Fibroblast of villous mesenchyme (primary cell): ENCODE measurements at places on chromosomes 2 and 18. TPM values are rescaled to one million over a fixed set of nuclear protein-coding genes. Genes with fewer than 3 reads are reported as not detected.
A peak's percentile ranks its signal among the peaks of the same experiment; 100 is the strongest.

DNA sequence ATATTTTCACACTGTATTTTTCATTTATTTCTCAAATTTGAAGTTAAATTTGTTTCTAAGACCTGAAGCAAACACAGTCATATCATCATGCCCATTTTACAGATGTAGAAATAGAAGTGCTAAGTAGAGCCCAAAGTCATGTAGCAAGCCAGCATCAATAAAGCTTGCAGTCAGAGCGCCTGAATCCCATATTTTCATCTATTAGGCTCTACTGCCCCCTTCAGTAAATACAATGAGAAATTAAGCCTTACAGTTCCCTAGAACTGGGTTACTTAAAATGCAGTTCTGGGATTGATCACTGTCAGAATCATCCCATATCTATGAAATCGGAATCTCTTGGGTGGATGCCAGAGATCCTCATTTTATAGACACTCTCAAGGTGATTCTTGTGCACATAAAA, 419.9 kb downstream of the TGIF1 start:
- DNase-seq: peak; percentile 68

DNA sequence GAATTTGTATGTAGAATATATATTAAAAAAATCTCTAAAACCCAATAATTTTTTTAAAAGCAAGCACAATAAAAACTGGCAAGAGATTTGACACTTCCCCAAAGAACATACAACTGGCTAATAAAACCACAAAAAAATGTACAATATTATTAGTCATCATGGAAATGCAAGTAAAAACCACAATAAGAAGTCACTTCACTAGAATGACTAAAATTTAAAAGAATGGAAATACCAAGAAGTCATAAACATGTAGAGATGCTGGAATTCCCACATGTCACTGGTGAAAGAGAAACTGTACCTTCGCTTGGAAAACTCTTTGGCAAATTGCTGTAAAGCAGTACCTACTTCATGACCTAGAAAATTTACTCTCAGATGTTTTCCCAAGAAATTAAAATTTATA, 43.4 kb upstream of the KYNU start:
- DNase-seq: peak; percentile 33

GRCh38 chr2:153532140-153532539, 53.6 kb upstream of the RPRM start:
- no peak for DNase-seq

DNA sequence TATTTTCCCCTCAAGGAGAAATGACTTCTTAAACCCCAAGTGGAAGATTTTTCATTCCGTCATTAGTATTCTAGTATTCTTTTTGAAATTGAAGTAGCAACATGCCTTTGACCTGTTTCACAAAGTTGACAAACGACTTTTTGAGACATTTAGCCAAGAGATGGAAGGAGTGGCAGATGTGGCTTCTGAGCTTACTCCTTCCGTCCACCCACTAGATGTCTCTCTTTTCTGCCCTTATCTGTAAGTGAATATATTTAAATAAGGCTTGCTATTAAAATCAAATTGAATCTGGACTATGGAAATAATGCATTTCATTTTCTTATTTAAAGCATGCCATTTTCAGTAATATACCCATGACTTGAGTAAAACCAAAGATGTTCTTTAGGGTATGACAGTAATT, 74.1 kb downstream of the ACTR3 start:
- DNase-seq: no peak

- DNase-seq: no peak
Observed at GRCh38 chr2:217152831-217153230, 293.0 kb upstream of the TNP1 start.

DNA sequence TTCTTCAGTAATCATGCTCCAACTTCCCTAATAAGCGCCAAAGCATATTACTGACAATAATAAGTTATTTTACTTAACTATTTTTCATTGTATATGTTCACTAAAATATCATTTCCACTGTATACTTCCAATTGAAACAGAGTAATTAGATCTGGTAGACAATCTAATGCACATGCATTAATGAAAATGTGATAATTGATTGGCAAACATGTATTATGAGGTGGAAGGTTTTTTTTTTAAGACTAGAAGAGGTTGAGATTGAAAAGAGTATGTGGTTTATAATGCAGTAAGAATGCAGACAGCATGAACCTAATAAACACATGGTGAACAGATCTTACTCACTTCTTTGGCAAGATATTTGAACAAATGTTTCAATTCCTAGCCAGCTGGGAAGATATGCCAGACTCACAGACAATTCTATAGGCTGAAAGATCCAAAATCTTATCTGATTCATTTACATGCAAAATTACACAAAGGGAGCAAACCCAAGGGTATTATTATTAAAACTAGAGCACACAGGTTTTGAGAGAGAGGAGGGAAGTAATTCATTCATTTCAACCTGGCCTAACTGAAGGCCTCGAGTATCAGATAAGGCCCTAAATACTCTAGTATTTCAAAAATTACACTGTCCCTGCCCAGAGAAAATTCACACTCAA, 2.8 kb downstream of the NCKAP1 start:
- peak; percentile 77 for DNase-seq

DNA sequence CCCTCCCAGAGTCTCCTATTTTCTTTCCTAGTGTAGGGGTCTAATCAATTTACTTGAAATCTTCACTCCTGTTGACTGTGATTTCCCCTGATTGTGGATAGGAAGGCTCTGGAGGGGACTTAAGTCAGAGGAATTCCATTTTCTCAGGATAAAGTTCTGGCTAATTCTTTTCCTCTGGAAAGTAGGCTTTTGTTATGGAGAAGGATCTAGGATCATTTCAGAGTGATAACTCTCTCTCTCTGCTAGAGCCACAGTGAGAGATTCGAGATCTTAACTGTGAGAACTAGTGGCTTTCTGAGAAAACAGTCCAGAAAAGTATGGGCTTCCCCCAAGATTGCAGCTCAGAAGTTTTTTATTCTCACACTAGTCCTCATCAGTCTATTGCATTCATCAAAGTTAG, 163.9 kb upstream of the TFPI start:
- no peak for DNase-seq

DNA sequence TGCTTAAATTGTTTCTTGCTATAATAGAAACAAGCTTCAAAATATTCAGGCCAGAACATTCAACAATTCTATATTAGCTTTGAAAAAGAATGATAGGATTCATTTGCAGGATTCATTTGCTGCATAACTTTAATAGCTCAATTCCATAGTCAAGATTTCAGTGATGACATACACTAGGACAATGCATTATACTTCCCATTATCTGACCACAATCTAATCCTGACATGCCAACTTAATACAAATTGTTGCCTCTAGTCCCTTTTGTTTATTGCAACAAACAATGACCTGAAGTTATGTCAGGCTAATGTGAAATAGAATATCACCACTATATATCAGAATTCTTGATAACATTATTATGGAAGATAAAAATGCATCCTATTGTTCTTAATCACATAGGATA, 169.4 kb downstream of the DNAH7 start:
- DNase-seq: no peak

DNA sequence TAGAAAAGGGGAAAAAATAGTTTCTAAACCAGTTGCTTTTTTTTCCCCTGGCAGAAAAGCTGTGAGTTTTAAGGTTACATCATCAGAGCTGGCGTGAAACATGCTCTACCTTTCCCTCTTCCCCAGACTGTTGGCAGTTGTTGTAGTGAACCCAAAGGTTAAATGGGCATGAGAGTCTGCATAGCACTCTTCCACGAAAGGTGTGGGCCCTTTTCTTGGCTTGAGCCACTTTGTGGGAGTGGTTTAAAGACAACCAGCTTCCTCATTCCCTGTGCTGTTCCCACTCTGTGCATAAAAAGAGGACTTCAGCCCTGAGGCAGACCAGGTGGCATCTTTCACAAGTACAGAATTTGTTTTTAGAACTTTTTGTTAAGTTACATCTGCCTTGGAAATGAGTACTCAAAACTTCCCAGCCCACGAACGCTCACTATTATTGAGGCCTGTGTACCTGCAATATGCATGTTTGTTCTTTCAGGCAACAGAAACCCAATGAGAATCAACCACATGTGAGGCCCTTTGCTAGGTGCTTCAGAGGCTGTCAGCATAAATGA, 243.8 kb downstream of the BABAM2 start:
- peak; percentile 51 for DNase-seq

- DNase-seq: peak; percentile 49
Observed at GRCh38 chr18:59379772-59380522, 20.9 kb upstream of the LMAN1 start.

- DNase-seq: no peak
Observed at GRCh38 chr18:3350021-3350420, 88.1 kb downstream of the MYL12B start.

- DNase-seq: no peak
Observed at GRCh38 chr2:10529611-10530010, 81.5 kb upstream of the ODC1 start.

DNA sequence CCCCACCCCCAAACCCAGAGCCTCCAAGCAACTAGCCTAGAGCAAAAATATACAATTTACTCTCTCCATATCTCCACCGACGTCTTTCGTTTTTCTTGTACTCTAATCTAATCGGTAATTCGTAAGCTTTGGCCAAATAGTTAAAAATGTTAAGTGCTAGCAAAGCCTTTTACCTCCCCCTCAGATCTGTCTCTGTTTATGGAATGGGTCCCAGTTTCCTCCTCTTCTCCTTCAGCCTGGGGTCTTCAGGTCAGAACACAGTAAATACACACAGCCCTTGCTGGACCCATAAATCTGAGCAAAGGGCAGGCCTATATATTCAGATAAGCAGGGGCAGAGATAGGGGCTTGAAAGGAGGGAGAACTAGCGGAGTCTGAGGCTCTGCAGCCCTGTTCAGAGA, 267.4 kb downstream of the MEIS1 start:
- peak; percentile 97 for DNase-seq

- peak; percentile 74 for DNase-seq
Observed at GRCh38 chr2:30447149-30448045, at the start of gene LCLAT1. LCLAT1 (plus strand) TSS chr2:30447246; CDS start chr2:30525591, 78,345 bp downstream.

- peak; percentile 7 for DNase-seq
Observed at GRCh38 chr2:224333726-224334482, 68.0 kb downstream of the FAM124B start.

DNA sequence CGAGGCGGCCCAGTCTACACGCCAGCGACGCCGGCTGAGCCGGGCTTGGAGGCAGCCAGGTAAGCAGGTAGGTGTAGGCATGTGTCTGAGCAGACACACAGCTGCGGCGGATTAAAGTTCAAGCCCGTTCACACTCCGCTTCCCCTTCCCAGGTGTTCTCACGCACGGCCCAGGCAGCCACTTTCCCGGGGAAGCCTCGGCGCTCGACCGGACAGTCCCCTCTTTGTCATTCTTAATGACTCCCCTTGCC, 367 bp downstream of the TGFA start:
- DNase-seq: no peak

GRCh38 chr2:240999873-241000541, 1.6 kb downstream of the SNED1 start:
- no peak for DNase-seq

GRCh38 chr2:167181688-167182087, 293.4 kb downstream of the XIRP2 start:
- no peak for DNase-seq

DNA sequence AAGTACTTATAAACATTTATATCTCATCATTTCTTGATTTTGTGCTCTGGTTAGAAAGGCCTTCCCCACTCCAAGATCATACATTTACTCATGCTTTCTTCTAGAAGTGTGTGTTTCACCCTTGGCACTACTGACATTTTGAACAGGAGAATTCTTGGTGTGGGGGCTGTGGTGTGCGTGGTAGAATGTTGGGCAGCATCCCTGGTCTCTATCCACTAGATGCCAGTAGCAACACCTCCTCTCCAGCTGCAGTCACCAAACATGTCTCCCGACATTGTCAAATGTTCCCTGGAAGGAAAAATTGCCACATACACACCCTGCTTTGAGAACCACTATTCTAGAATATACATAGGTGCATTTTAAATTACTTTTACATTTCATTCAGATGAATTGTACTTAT, 8.7 kb upstream of the TGIF1 start:
- DNase-seq: no peak

Gene SEC11C
- 17.4 and 24.6 TPM in 2 replicates for total RNA-seq

Gene GRB14
- not detected in 2 replicates for total RNA-seq

Gene ABHD1
- total RNA-seq: under 0.01 TPM in 1 of 2 replicates, not detected in the other

Gene FECH
- 27.1 and 31.1 TPM in 2 replicates for total RNA-seq

Gene CDH7
- total RNA-seq: under 0.01 TPM in 1 of 2 replicates, not detected in the other

Gene NYAP2
- total RNA-seq: not detected in 2 replicates

Gene NMUR1
- not detected in 2 replicates for total RNA-seq

Gene LINC00305
- total RNA-seq: not detected in 2 replicates

Gene SMIM21
- total RNA-seq: not detected in 2 replicates
